ENCODE measurements at places on chromosomes 12 and 14.

- peak; percentile 72 for DNase-seq
Observed at GRCh38 chr12:22287776-22288621, 46.5 kb downstream of the ST8SIA1 start.

GRCh38 chr14:80663541-80663940 is 278.0 kb downstream of the CEP128 start:
- no peak for DNase-seq

DNA sequence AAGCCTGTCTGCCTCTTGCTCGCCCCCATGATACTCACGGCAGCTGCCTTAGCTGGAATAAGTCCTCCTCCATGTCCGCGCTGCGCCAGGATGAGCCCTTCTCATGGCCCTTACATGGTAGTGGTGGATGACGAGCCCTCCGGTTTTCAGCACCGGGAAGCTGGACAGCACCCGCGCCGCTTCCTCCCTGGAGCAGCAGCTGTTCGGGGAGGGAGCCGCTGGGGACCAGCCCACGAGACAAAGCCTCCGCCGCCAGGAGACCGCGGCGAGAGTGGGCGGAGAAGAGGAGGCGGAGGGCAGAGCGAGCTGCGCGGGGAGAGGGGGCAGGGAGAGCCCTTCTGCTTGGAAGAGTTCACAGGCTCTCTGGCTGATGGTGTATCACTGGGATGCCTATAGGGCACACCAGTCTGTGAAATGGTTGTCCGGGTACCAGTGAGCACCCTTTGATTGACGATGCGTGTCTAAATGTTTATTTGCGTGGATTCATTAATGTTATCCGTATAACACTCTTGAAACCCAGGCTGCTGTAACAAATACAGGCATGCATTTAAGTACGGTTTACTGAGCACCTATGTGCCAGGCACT is at the start of gene SVOP:
SVOP (minus strand) TSS at position 273 of the 585 bp plus-strand sequence; CDS start at position 73, 200 bp downstream.
- peak; percentile 76 for DNase-seq

- DNase-seq: no peak
Observed at GRCh38 chr12:92248977-92249376, 103.3 kb upstream of the BTG1 start.

DNA sequence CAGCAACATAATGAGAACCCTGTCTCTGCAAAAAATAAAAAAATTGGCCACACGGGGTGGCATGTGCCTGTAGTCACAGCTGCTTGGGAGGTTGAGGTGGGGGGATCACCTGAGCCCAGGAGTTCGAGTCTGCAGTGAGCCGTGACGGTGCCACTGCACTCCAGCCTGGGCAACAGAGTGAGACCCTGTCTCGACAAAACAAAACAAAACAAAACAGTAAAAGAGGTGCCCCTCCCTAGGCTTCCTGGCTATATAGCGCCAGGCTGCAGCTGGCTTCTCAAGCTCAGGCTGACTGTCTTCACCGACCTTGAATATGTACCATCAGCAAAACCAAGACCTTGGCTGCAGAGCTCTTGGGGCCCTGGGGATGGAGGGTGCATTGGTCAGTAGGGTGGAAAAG is 29.4 kb downstream of the TSPAN9 start:
- DNase-seq: no peak

DNA sequence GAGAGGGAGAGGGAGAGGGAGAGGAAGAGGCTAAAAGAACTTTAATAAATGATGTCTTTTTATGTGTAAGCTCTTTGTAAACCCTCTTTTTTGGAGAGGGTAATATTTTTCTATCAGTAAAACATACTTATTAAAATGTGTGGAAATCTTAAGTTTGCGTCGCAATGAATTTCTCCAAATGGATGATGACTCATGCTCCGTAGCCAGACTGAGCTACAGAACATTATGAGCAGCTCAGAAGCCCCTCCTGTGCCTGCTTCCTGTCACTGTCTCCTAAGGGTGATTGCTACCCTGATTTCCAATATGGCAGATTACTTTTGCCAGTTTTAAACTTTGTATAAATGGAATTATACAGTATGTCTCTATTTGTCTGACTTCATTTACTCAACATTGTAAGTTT is 13.0 kb upstream of the PYGL start:
- DNase-seq: peak; percentile 41

- DNase-seq: peak; percentile 56
Observed at GRCh38 chr12:64526859-64527258, 74.9 kb downstream of the TBK1 start.

DNA sequence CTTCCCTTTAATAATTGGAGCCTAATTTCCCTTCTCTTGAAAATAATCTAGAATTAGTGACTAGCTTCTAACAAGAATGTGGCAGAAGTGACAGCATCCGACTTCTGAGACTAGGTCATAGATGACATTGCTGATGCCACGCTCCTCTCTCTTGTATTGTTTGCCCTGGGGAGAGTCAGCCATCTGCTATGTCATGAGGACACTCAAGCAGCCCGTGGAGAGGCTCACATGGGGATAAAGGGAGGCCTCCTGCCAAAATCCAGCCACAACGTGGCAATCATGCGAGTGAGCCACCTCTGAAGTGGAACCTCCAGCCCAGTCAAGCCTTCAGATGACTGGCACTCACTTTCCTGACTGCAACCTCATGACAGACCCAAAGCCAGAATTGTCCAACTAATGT is 54.2 kb upstream of the LRRK2 start:
- no peak for DNase-seq

DNA sequence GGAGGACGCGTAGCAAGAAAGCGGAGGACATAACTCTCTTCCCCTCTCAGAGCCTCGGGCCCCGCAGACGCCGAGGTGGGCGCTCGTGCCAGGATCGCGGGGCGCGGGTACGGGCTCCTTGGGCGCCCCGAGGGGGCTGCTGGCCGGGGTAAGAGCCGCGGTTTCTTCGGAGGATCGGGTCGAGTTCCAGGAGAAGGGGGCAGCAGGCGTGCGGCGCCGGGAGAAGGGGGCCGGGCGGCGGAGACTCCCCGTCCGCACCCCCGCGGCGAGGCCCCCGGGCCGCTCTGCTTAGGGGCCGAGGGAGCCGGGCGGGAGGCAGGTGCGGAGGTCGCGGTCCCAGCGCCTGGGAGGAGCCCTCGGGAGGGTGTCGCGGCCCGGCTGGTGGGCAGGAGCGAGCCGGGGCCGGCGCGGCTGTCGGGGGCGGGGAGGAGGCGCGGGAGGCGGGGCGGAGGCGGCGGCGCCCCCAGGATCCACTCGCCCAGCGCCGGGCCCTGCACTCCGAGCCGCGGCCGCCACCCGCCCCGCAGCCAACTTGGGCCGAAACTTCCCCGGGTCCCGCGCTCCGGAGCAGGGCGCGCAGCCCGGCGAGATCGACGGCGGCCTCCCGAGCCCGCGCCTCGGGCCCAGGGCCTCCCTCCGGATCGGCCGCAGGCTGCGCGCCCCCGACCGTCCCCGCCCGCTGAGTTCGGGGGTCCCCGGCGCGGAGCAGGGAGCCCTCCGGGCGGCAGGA is 64.4 kb downstream of the FBXL14 start:
- peak; percentile 33 for DNase-seq

GRCh38 chr14:73760598-73761586 is 46.7 kb upstream of the PNMA1 start:
- no peak for DNase-seq

DNA sequence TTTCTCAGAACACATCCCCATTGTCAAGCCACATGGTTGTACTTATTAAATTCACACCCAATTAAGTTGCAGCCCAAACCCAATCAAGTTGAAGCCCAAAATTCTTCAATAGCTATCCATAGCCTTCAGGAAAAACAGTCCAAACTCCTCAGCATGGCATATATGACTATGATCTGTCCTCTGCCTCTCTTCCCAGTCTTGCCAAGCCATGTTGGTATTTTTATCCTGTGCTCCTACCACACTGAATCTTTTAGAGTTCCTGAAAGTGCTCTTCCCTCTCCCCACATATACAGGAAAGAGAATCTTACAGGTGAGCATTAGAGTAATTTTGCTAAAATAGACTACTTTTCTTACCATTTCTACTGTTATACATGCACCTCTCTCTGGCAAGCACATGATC is 834.9 kb downstream of the RPS29 start:
- DNase-seq: no peak

GRCh38 chr14:49862089-49862673 is 9.6 kb upstream of the NEMF start:
- peak; percentile 87 for DNase-seq

DNA sequence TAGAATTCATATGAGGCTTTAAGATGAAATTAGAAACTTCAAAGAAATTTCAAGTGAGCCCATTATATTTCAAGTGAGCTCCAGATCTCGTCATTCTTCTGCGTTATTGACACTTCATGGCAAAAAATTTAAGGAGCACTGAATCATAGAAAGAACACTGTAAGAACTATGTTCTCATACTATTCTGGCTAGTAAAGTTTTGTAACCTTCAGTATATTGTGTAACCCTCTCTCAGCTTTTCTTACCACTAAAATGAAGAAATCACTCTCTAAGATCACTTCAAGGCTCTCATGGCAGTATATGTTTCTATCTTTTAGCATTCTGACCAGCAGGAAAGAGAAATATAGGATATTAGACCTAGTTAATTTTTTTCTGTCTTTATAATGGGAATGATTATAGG is 6.3 kb downstream of the GPHN start:
- DNase-seq: no peak

- DNase-seq: no peak
Observed at GRCh38 chr14:48731260-48731659, 854.9 kb downstream of the RPS29 start.

- no peak for DNase-seq
Observed at GRCh38 chr12:81953541-81953940, 194.4 kb upstream of the PPFIA2 start.

DNA sequence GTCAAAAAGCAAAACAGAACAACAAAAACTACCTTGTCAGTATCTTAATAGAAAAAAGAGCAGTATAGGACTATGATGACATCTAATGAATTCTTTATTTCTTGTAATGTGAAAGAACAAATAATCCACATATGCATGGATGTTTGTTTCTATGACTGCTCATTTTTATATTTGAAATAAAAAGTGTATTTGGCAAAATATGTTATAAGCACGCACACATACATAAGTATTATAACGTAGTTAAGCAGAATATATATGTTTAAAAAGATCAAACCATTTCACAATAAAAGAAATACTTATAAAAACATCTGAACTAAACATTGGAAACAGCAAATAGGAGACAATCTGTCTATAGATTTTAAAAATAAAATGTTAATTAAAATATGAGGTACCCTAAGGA is 74.8 kb downstream of the MIPOL1 start:
- no peak for DNase-seq

DNA sequence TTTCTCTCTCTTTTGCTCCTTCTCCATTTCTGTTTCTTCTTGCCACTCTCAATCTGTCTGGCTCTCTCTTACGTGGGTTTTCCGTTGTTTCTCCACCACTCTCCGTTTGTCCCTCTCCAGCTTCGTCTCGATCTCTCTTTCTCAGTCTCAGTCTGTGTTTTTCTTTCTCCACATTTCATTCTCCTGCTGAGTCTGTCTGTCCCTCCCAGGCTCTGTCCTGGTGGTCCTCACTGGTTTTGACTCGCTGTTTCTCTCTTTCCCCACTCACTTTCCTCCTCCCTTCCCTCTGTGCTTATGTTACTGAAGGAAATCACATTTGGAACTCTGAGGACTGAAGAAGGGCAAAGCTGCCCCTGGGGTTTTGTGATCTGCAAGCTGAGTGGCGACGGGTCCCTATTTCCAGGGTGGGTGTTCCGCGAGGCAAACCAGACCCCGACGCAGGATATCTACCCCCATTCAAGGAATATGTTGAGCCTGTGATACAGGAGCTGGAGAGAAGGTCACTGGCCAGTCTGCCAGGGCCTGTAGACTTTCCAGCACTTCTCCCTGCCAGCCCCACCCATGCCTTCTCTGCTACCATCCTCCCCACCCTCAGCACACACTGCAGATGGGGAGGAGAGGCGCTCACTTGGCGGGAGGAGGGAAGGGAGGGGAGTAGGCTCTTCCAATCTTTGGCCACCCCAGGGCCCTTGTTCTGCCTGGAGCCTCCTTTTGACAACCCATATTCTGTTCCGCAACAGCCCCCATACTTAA is 102.7 kb upstream of the MAP1LC3B2 start:
- no peak for DNase-seq

- peak; percentile 27 for DNase-seq
Observed at GRCh38 chr12:92740411-92740810, 37.6 kb downstream of the PLEKHG7 start.

- DNase-seq: no peak
Observed at GRCh38 chr12:48985475-48985897, 7.4 kb downstream of the WNT1 start.

DNA sequence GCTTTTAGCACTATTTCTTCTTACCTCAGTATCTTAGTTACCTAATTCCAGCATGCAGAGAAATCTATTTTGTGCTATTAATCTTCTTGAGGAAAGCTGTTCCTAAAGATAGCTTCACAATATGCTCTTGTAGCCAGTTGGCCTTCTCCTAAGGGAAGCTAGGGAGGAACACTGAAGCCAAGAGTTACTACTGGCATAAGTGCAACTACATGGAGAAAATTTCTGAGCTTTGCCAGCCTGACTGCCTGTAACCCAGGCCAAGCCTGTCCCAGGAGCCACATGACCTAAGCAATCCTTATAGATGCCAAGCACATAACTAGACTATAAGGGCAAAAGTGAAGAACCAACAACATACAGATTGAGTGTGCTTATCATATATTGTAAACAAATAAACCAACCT is 890.2 kb downstream of the FLRT2 start:
- no peak for DNase-seq

DNA sequence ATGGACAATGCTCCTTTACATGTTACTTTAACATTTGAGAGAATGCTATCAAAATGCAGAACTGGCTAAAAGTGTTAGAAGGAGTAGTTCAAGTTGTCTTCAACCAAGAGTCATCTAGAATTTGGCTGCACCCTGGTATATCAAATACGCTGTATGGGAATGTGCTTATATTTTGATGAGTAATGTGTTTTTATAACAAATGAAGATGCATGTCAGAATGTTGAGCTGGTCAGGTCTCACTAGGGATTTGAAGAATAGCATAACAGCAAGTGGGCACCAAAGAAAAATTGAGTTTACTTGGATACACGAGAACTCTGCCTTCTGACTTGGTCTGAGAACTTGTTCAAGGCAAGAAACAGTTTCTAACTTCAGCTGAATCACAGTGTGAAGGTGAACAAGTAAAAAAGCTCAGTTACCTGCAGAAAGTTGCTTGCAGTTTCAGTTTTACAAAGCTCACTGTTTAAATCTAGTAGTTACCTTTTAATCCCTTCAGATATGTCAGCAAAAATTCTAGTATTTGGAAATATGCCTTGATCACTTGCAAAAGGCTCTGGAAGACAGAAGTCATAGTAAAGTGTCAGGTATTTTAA is 82.3 kb downstream of the PDE3A start:
- DNase-seq: no peak

DNA sequence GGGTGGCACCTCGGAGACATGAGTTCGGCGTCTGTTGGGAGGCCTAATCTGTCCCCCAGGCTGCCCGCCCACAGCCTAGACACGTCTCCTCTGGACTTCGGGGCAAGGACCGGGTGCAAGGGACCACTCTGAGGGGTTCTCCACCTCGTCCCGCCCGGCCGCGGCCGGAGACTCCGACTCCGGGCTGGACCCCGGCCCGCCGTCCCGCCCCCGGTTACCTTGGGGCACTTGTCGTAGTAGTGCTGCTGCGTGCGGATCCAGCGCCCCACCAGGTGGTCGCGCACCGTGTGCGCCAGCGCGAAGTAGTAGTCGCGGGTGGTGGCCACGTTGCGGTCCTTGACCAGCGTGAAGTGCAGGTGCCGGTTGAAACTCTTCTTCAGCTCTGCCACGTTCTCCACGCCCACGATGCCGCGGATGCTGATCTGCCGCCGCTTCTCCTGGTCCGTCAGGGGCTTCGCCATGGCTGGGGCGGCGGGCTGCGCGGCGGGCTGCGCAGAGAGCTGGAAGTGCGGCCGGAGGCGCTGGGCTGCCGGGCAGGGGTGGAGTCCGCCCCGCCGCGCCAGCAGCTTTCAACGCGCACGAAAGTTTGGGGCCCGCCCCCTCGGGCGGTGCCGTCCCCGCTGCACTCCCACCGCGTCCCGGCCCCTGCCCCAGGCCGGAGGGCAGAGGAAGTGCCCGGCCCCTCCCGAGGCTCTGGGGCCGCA is at the start of gene PYGL:
PYGL (minus strand) TSS at position 541 of the 704 bp plus-strand sequence; CDS start at position 461, 80 bp downstream.
- peak; percentile 60 for DNase-seq

Data from fibroblast of upper back skin (primary cell).